MV-4-11 (cell line): ENCODE measurements at places on chromosomes 12 and 14.

GRCh38 chr12:109463756-109464155, 13.3 kb downstream of the KCTD10 start:
- no peak for DNase-seq

DNA sequence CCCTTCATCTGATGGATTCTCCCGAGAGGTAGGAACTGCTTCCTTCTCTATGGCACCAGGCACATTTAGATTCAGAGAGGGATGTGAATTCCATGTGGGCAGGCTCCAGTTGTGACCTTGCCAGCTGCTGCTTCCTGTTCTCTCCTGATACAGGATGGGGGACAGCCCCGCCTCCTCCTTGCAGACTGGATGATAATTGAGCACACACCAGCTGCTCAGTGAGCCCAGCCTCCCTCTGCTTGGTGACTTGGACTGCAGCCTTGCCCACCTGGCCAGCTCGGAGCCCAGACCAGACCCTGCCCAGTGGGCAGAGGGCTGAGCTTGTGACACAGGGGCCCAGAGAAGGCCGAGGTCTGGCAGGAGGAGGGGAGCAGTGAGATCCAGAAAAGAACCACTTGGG, 90.2 kb downstream of the CALM1 start:
- DNase-seq = no peak

DNA sequence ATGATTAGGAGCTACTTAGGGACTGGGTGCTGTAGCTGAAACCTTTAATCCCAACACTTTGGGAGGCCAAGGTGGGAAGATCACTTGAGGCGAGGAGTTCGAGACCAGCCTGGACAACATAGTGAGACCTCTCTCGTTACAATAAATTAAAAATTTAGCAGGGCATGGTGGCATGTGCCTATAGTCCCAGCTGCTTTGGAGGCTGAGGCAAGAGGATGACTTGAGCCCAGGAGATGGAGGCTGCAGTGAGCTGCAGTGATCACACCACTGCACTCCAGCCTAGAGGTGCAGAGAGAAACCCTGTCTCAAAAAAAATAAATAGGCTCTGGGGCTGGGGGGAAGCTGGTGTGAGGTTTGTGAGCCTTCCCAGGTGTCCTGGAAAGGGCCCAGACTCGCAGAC, 97.2 kb downstream of the FBXL14 start:
- DNase-seq = no peak

- no peak for DNase-seq
These were observed 14.7 kb upstream of the CDH24 start for GRCh38 chr14:23071921-23072539.

GRCh38 chr14:69775012-69775411, 8.1 kb downstream of the SRSF5 start:
- DNase-seq = no peak

GRCh38 chr12:63496654-63497053, 171.6 kb downstream of the DPY19L2 start:
- no peak for DNase-seq

- no peak for DNase-seq
These were observed 129.6 kb downstream of the GXYLT1 start for GRCh38 chr12:42015051-42015461.

GRCh38 chr12:52523824-52524223, 3.6 kb upstream of the KRT5 start:
- no peak for DNase-seq

DNA sequence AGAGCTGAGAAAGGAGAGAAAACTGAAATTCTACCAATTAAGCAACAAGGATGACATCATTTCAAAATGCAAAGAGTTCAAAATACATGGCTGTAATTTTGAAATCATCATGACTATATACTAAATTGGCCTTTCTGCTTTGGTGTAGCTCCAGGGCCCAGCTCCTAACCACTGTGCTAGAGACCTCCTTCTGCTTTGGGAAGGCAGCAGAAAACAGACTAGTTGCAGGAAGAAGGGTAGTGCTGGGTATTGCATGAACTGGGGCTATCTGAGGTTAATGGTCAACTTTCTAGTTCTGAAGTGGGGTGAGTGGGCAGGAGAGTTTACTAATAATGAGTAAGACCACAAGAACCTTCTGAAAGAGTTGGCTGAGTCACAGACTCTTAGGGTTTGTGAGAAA, 66.2 kb downstream of the PTGER2 start:
- DNase-seq = peak; percentile 53

DNA sequence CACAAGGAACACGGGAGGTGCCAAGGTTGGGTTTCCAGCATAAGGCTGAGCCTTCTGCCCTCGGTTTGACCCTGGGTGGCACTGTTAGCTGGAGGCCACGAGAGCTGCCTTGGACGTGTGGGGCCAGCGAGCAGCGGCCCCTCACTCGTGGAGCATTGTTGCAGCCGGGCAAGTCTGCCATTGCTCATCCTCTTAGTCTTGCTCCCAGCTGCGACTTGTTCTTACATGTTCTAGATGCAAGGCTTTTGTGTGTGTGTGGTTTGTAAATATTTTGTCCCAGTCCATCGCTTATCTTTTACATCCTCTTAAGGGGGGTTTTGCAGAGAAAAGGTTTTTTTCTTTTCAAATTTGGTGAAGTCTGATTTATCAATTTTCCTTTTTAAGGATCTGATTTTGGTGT, 21.1 kb upstream of the C1S start:
- no peak for DNase-seq

- no peak for DNase-seq
These were observed 199.3 kb downstream of the ITPR2 start for GRCh38 chr12:26633591-26634210.

- no peak for DNase-seq
These were observed 11.8 kb downstream of the TMCC3 start for GRCh38 chr12:94638521-94638920.
